Activated CD4-positive, alpha-beta T cell treated with anti-CD3 and anti-CD28 coated beads for 48 hours (primary cell): ENCODE measurements at places on chromosomes 2 and 18.

DNA sequence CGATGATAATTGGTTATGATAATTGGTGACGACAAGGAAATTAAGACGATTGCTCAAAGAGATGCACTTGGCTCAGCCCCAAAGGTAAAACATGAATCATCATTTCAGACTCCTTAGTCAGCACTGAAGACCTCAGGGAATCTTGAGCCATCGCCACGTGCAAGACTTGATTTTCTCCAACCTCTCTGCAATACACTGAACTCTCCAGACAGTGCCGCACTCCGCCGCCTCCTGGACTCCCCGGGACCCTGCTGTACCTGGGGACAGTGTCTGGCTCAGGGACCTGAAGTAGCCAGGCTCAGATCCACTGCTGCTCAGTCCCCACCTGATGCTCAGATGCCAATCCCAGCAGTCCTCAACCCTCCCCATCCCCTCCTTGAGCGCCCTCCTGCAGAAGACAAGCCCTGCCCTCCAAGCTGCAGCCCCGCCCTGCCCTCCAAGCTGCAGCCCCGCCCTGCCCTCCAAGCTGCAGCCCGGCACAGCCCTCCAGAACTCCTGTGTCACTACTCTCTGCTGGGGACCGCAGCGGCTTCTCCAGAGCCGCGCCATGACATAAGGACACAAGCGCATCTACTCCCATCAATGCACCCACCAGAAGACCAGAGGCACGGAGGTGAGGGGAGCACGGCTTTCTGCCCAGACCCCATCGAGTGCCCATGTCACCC, 1.1 kb downstream of the TMEM18 start:
- peak; percentile 65 for DNase-seq

- DNase-seq, result no peak
These were observed 13.9 kb upstream of the MAT2A start for GRCh38 chr2:85525029-85525428.

- DNase-seq, result no peak
These were observed 767.0 kb downstream of the SLC4A3 start for GRCh38 chr2:220394433-220394832.

DNA sequence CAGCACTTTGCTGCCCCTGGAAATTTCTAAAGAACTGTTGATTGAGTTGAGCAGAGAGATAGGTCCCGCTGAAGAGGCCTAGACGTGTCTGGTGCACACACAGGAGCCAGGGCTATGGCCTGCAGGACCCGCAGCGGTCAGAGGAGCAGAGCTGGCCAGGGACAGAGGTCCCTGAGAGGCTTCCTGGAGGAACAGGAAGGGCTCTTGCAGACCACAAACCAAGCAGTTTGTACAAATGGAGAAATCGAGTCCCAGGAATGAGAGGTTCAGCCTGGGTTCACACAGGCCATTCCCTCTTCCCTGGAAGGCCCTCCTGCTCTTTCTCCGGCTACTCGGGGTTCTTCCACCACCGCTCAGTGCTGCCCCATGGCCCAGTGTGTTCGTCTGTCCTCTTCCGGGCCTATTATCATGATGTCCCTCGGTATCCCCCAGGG, 1.2 kb upstream of the BIN1 start:
- DNase-seq, result no peak

GRCh38 chr18:9848170-9848879, 37.4 kb upstream of the TXNDC2 start:
- DNase-seq, result no peak

DNA sequence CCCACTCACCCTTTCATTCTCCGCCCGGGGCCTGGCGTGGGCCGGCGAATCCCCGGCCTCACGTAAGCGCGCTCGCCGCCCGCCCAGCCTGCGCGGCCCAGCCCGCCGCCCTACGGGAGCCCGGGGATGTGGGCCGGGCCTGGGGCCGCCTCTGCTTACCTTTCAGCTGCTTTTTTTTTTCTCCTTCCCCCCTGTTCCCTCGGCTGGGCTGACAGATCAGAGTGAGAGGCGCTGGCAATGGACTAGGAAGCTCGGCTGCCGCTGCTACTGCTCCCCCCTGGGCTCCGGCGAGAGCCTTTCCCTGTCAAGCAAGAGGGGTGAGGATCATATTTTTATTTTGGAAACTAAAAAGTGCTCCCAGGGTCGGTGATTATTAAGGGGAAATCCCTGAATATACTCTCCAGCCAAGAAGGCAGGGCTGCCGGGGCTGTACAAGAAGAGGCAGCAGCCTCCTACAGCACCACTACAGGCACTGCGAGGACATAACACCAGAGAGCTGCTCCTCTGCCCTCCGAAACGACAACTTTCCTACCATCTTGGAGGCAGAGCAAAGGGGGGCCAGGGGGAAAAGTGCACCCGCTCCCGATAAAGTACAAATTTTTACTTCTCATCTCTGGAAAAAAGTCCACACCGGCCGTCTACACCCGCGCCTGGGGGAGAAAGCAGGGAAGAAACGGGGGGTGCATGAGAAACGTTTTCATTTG, at the start of gene INO80D:
Gene INO80D, minus strand, starts transcription at position 433 of the 704 bp plus-strand sequence. CDS start 23,158 bp downstream, outside the sequence.
- DNase-seq, result peak; percentile 85

DNA sequence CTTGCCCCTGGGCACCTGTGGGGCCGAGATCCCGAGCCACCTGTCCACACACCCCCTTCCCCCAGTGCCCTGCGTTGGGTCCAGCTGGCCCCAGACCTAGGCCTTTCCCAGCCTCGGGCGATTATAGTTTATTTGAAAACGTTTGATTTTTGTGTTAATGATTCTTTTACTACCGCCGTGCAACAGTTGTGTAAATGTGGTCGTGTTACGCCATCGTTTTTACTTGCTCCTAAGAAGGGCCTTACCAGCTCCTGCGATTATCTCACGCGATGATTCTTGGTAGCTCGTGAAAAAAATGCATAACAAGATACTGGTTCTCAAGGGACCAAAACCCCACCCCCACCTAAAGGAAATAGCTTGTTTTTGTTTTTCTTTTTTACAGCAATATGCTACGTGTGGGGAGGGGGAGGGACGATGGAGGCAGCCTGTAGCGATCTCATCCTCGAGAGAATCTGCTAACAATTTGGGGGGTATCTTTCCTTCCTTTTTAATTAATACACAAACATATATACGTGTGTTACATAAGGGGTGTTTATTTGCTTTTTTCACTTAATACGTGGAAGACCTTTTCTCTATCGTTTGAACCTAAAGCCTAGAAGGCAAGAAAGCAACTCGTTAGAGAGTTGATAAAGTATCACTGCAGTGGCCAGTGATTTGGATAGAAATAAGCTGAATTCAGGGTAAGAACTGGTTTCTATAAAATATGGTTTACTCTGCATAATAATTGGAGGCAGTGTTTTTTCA, 1.0 kb downstream of the ZDBF2 start:
- no peak for DNase-seq

- no peak for DNase-seq
These were observed 8.2 kb downstream of the SRSF7 start for GRCh38 chr2:38742797-38743559.

DNA sequence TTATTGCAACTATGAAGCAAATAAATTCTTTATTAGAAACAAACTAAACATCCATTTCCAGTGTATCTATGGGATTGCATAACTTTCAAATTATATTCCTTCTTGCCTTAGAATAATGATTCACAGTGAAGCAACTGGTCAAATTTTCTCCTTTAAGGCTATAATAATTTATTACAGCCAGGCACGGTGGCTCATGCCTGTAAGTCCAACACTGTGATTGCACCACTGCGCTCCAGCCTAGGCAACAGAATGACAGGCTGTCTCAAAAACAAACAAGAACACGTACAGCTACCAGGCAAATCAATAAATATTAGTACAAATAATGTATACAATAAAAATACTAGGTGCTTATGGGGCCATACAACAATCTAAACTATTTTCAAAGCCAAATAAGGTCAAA, 1416.2 kb downstream of the LRP1B start:
- no peak for DNase-seq

- no peak for DNase-seq
These were observed 35.8 kb downstream of the SLC4A3 start for GRCh38 chr2:219663116-219663762.

- no peak for DNase-seq
These were observed 26.0 kb downstream of the MAP3K20 start for GRCh38 chr2:173101687-173102086.

- no peak for DNase-seq
These were observed 210.6 kb downstream of the CAMKMT start for GRCh38 chr2:44572196-44572900.

- no peak for DNase-seq
These were observed 50.8 kb upstream of the TMEM87B start for GRCh38 chr2:112004253-112004645.

DNA sequence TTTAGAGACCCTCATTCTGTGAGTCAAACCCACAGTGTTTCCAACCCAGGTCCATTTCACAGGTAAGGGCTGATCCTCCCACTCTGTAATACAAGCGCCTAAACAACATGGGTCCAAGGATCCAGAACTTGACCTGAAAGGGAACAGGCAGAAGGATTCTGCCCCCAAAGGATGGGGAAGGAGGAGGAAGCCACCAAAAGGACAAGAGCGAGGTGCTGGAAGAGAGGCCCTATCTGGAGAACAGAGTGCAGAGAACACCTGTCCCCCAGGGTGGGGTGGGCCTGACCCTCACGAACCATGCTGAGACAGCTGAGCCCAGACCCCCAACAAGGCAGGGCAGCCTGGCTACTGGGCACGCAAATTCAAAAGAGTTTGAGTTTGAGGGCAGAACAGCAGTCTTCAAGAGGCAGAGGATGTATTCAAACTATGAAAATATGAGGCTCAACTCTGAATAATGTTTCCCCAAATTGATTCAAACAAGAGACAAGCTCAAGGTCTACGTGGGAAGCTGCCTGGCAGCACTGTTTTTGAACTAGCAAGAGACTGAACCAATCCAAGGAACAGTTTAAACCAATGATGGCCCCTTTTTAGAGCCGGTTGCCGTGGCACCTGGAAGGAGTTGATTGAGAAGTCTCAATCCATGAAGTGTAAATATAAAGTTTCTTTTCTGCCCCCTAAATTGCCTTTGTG, 212.7 kb downstream of the ALPK2 start:
- DNase-seq, result no peak

DNA sequence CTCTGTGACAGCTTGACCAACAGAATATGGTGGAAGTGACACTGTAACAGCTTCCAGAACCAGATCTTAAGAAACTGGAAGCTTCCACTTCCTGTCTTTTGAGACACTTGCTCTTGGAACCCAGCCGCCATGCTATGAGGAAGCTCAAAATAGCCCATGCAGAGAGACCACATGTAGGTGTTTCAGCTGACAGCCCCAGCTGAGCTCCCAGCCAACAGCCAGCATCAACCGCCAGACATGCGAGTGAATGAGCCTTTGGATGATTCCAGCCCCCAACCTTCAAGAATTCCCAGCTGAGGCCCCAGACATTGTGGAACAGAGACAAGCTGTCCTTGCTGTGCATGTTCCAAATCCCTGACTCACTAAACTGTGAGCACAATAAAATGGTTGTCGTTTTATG, 27.9 kb downstream of the ACVR1 start:
- DNase-seq, result no peak

DNA sequence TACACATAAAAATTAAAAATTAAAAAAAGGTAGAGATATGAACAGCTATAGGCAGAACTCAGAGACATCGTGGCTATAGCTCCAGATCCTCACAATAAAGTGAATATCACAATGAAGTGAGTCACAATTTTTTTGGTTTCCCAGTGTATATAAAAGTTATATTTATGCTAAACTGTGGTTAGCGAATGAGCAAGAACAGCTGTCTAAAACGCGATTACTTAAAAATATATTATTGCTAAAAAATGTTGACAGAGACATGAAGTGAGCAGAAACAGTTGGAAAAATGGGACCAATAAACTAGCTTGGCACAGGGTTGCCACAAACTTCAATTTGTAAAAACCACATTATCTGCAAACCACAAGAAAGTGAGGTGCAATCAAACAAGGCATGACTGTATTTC, 551.7 kb upstream of the NETO1 start:
- DNase-seq, result no peak

DNA sequence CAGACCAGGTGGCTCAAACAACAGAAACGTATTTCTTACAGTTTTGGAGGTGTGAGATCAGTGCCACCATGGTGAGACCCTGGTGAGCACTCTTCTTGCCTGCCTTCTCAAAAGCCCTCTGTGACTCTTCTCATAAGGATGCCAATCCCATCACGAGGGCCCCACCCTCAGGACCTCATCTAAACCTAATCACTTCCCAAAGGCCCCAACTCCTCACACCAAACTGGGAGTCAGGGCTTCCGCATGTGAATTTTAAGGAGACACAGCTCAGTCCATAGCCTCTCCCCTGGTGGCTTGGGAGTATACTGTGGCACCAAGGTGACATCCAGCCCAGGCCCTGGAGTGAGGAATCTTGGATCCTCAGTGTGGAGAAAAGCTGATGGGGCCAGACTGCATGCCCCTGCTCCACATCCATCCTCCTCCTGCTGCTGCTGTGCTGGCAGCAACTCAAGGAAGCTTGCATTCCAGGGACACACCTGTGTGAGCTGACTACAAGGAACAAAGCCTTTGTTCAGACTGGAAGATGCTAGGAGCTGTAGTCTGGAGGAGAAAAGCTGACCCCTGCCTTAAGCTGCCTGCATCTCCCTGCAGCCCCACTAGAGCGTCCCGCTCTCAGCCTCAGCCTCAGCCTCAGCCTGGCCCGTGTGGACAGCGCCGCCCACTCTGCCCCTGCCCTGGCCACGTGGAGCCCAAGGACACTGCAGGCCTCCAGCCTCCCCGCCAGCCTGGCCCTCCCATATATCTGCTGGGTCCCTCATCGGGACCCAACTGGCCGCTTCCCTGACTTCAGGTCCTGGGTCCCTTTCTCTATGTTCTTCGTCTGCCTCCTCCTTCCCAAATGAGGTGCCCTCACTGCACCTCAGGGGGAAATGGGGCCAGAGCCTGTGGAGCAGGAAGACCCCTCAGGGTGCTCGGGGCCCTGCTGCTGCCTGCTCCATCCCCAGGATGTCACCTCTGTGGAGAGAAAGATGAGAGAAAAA, 87.8 kb upstream of the RAB6C start:
- no peak for DNase-seq

- DNase-seq, result no peak
These were observed 1526.7 kb downstream of the LRP1B start for GRCh38 chr2:140604096-140604495.

- peak; percentile 15 for DNase-seq
These were observed at the start of gene CRACDL for GRCh38 chr2:98935777-98936352. Gene CRACDL (minus strand): TSS chr2:98936225. CDS start chr2:98846800, 89,425 bp downstream.

DNA sequence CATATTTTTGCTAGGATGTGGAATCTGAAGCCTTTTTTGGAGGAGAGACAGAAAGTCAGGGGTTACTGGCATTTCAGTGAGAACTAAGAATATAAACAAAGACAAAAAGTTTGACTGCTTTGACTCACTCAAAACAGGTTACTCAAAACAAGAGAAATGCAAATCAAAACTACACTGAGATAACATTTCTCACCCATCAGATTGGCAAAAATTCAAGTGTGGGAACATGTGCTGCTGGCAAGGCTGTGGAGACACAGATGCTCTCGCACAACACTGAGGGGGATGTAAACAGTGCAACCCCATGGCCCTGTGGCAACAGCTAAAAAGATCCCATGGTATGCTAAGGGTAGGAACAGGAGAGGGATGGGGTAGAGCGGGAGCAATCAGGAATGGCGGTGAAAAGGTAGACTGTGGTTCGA, 86.6 kb downstream of the DTNB start:
- peak; percentile 31 for DNase-seq
